Skin of body (tissue), 3 donors: ENCODE measurements at places on chromosomes 2 and 18. TPM values are rescaled to one million over a fixed set of nuclear protein-coding genes. Genes with fewer than 3 reads are reported as not detected.

Gene SPTBN1
- 229 TPM for total RNA-seq

Gene ALK
- total RNA-seq: 0.10 TPM

Gene PDE1A
- 2.6 TPM for total RNA-seq

Gene SF3B6
- 94.8 TPM for total RNA-seq

Gene GATA6
- 2.2 TPM for total RNA-seq

Gene ARHGAP15
- 33.8 TPM for total RNA-seq

Gene ANKRD29
- 6.1 TPM for total RNA-seq

Gene ADGRF3
- not detected for total RNA-seq

Gene MYO5B
- 12.7 TPM for total RNA-seq

Gene ST6GAL2
- total RNA-seq: 5.9 TPM

Gene ACMSD
- total RNA-seq: not detected
